ENCODE measurements at places on chromosomes 1 and 21. TPM values are rescaled to one million over a fixed set of nuclear protein-coding genes. Genes with fewer than 3 reads are reported as not detected.
A peak's percentile ranks its signal among the peaks of the same experiment; 100 is the strongest.

NUP210L gene
- 1.7 TPM for total RNA-seq

DNA sequence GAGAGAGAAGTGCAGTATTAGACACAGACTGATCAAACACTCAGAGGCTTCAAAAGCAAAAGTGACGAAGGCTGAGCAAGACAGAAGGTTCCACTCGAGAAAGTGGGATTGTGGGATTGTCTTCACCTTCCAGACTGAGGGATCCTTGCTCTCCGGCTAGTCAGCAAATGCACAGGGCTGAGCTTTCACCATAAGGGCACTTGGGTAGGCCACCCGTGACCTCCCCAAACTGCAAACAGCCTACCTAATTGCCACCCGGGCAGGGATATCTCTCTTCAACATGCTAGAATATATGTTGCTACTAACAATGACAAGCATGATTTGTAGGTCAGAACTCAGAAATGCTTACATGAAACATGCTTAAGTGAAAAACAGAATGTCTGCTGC, 35.3 kb upstream of the RIPK4 start:
- no peak for DNase-seq

GRCh38 chr1:215526147-215526845, 40.8 kb upstream of the KCTD3 start:
- no peak for DNase-seq

- DNase-seq = no peak
These were observed 30.5 kb downstream of the TNFSF18 start for GRCh38 chr1:173020138-173020750.

- no peak for DNase-seq
These were observed 1.2 kb downstream of the MFN2 start for GRCh38 chr1:11981378-11982009.

DNA sequence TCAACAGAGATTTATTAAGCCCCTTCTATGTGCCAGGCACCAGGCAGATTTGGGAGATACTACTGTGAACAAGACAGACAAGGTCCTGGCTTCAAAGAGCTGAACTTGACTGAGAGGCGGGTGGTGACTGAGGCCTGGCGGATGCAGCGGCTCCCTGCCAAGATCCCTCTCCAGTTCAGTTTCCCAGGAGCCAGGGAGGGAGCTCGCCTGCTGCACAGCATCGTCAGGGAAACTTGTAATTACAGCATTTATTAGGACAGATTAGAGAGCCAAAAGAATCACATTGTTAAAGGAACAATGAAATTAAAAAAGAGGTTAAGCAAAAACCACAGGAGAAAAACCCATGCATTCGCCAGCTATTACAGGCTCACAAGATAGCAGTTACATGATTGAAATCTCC, 55.3 kb downstream of the ETS2 start:
- no peak for DNase-seq

GRCh38 chr21:44949779-44950198, 10.0 kb downstream of the SLX9 start:
- peak; percentile 90 for DNase-seq

Data from lower lobe of right lung (tissue), 2 donors.